ENCODE measurements at places on chromosomes 7 and 10.
A peak's percentile ranks its signal among the peaks of the same experiment; 100 is the strongest.

GRCh38 chr10:86950349-86950748 is 7.1 kb downstream of the MMRN2 start:
- DNase-seq = no peak

GRCh38 chr7:89757910-89758309 is 396.4 kb upstream of the STEAP1 start:
- no peak for DNase-seq

- DNase-seq = no peak
Observed at GRCh38 chr7:73585196-73585595, 6.8 kb upstream of the TBL2 start.

- no peak for DNase-seq
Observed at GRCh38 chr7:122268101-122268500, 36.4 kb downstream of the FEZF1 start.

DNA sequence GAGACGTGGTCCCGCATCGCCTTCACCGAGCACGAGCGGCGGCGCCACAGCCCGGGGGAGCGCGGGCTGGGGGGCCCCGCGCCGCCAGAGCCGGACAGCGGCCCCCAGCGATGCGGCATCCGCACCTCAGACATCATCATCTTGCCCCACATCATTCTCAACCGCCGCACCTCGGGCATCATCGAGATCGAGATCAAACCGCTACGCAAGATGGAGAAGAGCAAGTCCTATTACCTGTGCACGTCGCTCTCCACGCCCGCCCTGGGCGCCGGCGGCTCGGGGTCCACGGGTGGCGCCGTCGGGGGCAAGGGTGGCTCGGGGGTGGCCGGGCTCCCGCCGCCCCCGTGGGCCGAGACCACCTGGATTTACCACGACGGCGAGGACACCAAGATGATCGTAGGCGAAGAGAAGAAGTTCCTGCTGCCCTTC is 737 bp downstream of the CNNM2 start:
- DNase-seq = peak; percentile 15

- DNase-seq = no peak
Observed at GRCh38 chr10:75407713-75408508, 6.3 kb upstream of the ZNF503 start.

GRCh38 chr10:119337796-119338432 is 130.5 kb downstream of the GRK5 start:
- no peak for DNase-seq

GRCh38 chr7:97002555-97003261 is 2.6 kb upstream of the DLX6 start:
- DNase-seq = no peak

GRCh38 chr7:158924956-158925355 is 68.6 kb downstream of the DYNC2I1 start:
- DNase-seq = no peak

DNA sequence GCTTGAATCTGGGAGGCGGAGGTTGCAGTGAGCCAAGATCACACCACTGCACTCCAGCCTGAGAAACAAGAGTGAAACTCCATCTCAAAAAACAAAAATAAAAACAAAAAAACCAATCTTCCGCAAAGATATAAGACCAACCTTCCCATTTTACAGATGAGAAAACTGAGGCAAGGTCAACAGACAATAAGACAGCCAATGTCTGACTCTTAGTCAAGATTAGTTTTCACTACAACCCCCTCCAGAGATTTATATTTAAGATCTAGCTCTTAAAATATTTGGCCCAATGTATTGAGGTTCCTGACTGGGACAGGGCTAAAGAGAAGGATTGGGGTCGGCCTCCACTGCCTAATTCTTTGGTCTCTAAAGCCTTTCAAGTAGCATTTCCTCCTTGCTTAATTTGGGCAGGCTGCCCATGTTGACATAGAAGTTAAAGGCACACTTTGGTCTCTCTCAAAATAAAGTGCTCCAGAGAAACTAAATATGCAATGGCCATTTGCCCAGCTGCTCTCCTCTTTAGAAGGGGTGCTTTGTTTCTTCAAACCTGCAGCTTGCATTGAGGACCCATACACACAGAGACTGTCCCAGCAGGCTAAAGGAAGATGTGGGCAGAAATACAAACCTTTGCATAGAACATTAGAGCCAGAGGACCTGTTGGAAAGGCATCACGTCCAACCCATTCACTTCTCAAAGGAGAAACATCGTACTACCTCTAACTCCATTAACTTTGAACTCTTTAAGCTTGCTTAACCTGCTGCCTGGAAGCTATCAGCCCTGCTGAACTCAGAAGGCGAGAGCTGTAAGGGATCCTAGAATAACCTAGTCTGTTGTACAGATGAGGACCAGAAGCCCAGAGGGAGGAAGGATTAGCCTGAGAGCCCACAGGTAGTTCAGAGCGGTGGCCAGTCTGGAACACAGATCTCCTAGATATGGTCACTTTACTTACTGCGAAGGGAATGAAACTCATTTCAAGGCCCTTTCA is 3.9 kb downstream of the TECTB start:
- peak; percentile 5 for DNase-seq

Measured in G401 (cell line).